ENCODE measurements at places on chromosomes 1 and 21.

- no peak for DNase-seq
These were observed 314.0 kb downstream of the NTNG1 start for GRCh38 chr1:107454791-107455190.

DNA sequence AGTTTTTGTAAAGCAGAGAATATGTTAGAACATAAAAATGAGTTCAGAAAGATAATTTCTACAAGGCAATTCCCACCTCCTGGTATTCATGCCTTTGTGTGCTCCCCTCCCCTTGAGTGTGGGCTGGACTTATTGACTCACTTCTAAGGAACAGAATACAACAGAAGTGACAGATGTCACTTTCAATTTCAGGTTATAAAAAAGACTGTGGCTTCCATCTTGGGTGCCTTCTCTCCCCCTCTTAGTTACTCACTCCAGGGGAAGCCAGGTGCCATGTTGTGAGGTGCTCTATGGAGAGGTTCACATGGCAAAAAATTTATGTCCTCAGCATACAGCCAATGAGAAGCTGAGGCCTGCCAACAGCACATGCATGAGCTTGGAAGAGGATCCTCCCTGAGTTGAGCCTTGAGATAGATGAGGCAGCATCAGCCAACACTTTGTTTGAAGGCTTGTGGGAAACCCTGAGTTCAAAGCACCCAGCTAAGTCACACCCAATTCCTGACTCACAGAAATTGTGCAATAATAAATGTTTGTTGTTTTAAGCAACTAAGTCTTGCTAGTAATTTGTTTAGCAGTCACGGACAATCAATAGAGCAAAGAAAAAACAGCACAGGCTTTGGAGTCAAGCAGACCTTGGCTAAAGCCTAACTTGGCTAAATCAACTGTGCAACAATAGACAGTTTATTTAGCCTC, 73.5 kb upstream of the NGF start:
- DNase-seq, result no peak

GRCh38 chr1:109802901-109803561, 39.3 kb upstream of the EPS8L3 start:
- no peak for DNase-seq

GRCh38 chr1:81510701-81511100, 290.0 kb upstream of the ADGRL2 start:
- no peak for DNase-seq

GRCh38 chr1:34083974-34084373, 81.1 kb downstream of the CSMD2 start:
- DNase-seq, result no peak

DNA sequence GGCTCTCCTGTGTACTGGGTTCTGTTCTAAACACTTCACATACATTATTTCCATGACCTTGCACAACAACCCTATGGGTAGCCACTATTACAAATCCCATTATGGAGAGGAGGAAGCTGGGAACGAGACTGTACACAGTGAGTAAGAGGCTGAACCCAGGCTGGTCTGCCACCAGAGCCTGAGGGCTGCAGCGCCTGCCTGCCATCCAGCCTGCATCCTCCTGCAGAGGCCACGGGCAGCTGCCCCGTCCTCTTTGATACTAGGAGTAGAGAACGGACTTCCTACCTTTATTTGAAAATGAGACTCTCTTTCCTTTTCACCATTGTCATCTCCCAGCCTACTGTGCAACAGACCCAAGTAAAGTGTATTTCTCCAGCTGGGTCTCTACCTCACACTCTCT, 370.0 kb downstream of the HHAT start:
- no peak for DNase-seq

DNA sequence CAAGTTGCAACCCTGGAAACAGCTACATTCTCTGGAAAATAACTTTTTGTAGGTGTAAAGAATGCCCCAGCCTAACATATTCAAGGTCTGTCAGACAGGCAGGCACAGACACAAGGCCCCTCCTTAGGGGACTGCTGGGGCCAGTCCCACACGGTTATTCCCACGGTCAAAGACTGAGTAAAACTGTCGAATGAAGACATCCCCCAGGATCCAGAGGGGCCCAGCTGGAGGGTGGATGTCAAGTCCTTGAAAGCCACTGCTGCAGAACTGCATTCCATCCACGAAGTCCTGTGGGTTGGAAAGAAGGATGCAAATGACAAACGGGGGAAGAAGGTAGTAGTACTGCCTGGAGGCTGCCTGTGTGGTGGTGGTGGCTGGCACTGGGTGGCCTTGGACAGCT, 6.9 kb upstream of the RAB7B start:
- no peak for DNase-seq

DNA sequence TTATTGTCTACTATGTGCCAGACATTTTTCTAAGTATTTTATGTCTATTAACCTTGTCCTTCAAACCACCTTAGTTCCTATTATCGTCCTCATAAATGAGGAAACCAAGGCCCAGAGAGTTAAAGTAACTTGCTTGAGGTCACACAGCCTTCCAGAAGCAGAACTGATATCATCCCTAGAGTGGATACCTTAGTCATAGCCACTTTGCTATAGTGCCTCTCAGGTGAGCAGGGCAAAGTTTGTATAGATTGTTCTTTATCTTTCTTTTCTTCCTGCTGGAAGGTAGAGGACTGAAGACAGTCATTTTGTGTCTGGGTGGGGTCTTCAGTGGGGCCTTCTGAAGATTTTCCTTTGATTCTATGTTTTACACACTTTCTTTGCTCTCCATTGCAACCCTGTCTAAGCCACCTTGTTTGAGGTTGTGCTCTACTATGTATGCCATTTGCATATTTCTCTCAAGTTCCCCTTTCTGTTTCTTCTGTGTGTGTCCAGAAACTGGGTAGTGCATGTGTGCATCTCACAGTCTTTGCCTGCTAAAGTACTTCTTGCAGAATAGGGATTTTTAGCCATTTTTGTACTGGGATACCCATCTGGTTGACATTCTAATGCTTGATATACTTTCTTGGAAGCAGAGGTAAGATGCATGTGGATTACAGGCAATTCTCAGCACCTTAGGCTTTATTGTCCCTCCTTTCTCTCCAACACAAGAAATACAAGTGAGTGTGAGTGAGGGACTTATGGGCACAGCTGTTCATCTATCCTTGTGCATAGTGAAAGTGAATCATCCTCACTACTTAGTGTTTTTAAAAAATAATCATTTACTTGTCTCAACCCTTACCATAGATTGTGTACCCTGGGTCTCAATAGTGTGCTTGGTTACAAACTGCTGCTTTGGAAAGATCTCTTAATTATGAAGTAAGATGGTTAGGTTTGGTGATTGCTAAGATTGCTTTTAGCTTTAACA, 207.6 kb upstream of the HMCN1 start:
- no peak for DNase-seq

GRCh38 chr1:215358356-215358755, 208.7 kb upstream of the KCTD3 start:
- no peak for DNase-seq

DNA sequence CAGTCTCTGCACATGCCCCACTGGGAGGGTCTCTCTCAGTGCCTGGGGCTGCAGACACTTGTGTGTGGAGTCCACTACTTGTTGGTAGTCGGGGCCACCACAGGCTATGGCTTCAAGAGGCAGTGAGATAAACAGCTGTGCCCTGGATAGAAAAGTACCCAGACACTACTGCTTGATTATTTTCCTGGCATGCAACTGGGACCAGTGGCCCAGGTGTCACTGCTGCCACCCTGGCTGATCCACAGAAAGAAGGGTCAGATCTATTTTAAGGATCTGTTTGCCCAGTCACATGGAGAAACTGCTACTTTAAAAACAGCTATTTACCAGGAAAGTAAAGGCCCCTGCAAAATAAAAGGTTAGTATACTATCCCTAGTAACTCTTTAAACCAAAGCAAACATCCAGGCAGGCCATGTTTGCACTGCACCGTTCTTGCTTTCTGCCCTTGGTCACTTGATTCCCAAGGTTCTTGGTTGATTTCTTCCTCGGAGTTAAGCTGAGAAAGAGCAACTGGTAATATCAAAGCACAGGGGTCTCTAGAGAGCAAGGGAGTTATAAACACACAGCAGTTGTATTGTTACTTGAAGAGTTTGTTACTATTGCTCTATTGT, 99.9 kb downstream of the GLUL start:
- DNase-seq, result no peak

GRCh38 chr1:161127649-161128048, 4.8 kb downstream of the DEDD start:
- DNase-seq, result no peak

DNA sequence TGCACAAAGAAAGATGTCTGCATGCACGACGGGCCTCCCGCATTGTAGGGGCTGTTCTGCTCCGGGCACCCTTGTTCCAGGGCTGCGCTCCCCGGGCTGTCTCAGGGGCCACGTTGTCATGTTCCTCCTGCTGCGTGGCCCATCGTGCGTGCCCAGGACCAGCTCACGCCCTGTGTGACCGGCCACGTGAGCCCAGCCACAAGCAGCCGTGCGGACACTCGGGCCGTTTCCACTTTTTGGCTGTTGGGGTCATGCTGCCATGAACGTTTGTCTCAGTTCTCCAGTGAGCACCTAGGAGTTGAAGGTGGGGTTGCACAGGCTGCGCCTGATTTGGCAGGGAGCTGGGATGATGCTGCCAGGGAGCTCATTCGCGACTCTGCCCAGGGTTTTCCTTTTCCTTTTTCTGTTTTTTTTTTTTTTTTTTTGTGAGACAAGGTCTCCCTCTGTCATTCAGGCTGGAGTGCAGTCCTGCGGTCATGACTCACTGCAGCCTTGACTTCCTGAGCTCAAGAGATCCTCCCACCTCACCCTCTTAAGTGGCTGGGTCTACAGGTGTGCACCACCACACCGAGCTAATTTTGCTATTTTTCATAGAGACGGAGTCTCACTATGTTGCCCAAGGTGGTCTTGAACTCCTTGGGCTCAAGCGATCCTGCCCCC, 17.4 kb downstream of the PDXK start:
- no peak for DNase-seq

- no peak for DNase-seq
These were observed 738 bp upstream of the CDC42BPA start for GRCh38 chr1:227318853-227319607.

- DNase-seq, result no peak
These were observed 159.3 kb downstream of the DSCAM start for GRCh38 chr21:40687625-40688024.

DNA sequence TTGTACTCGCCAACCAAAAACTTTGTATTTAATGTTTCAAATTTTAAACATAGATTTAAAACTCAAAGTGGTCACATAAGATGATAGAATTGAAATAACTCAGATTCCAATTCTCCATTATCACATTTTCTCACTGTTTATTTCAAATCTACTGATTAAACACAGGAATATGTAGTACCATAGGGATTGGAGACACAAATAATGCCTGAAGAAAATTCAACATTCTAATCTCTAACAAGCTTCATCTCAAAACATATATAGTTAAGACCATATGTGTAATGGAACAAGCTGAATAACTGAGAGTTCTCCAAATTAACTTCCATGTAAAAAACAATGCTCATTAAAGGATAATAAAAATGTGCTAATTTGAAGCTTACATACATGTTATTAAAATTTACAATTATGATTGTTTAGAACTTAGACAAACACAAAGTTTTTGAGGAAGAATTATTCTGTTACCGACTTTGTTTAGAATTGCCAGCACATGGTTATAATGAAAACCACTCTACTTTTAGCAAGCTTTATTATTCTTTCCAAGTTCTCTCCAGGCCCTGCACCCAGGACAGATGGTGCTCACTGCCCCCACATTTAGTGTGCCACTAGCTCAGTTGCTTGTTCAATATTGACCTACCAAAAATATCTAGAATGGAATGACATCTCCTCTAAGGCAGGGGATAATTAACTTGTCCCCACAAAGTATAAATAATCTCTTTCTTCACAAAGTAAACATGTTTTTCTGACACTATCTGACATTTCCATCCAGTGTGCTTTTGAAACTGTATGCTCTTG, 467.2 kb downstream of the TTLL7 start:
- DNase-seq, result no peak

DNA sequence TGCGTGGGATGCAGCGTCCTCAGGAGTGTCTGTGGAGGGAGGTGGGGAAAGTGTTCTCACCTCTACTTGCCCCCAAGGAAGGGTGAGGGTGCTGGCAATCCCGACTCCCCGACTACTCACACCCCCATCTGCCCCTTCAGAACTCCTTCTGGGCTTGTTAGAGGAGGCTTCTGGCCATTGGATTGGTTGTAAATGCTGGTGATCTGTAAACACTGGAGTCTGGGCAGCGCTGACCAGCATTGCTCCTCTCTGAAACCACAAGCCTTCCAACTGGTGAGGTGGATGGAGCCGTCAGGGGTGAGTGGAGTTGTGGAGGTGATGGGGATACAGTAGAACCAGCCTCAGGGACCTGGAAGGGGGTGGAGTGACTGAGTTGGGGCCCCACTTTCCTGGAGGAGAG, 59.3 kb downstream of the NKAIN1 start:
- no peak for DNase-seq

- no peak for DNase-seq
These were observed 61.4 kb upstream of the ST6GALNAC3 start for GRCh38 chr1:76013206-76013581.

DNA sequence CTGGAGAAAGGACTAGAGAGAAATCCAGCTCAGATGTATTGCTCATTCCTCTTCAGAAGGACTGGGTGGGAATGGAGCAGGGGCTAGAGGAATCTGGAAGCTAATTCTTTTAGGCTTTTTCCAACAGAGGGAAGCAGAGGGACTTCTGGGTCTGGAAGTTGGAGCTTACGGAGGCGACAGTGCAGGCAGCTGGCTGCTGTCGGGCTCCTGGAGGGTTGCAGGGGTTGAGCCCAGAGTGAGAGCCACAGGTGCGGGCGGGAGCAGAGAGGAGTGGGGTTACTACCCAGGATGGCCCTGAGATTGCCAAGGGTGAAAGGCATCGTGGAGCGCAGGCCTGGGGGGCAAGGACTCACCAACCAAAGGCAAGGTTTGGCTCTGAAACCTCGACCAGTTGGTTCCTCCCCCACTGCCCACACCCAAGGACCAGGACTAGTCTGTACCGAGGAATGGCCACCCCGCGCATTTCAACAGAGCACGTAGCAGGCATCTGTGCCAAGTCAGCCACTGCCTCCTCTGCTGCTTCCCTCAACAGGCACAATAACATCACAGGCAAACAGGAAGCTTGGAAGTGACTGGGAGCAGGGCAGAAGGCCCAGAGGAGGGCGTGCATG, 22.7 kb upstream of the EDN2 start:
- DNase-seq, result no peak

- no peak for DNase-seq
These were observed 15.3 kb downstream of the KLHDC7A start for GRCh38 chr1:18496056-18496455.

DNA sequence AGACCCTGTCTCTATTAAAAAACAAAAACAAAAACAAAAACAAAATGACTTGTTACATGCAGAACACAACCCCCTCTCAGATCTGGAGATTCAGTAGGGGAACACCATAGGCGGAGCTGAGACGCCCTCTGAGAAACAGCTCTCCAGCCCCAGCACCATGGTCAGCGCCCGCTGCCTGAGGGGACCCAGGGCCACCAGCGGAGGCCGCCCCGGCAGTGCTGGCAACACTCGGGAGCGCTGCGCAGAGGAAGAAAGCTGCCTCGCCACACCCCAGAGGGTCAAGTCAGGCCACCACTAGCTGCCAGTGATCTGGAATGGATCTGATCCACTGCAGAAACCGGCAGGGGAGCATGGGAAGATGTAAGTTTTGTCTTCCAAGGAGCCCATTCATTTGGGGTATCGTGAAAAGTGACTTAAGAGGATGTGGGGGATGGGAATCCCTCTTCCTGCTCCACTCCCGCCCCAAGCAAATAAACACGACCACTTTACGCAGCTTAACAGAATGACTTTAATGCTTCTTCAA, 3.1 kb downstream of the ACTA1 start:
- no peak for DNase-seq

- DNase-seq, result no peak
These were observed 61.4 kb downstream of the BRINP3 start for GRCh38 chr1:190416239-190416638.

- DNase-seq, result no peak
These were observed 31.9 kb downstream of the SLC35F3 start for GRCh38 chr1:233936422-233936821.

GRCh38 chr1:202621446-202621845, 88.8 kb downstream of the SYT2 start:
- no peak for DNase-seq
